Hematopoietic multipotent progenitor cell treated with erythropoietin and hydrocortisone succinate and interleukin-3 and kit ligand, for 6 days (in vitro differentiated cells): ENCODE measurements at places on chromosomes 5 and 9.

GRCh38 chr5:95711501-95712346, 19.4 kb upstream of the RHOBTB3 start:
- DNase-seq = no peak

- DNase-seq = no peak
These were observed 33.4 kb upstream of the TNFAIP8 start for GRCh38 chr5:119322312-119322947.

- DNase-seq = peak; percentile 77
These were observed 37.3 kb downstream of the STK10 start for GRCh38 chr5:172150514-172151425.

GRCh38 chr5:136890431-136891148, 525.2 kb upstream of the TRPC7 start:
- no peak for DNase-seq

GRCh38 chr5:133367071-133367786, 245.1 kb downstream of the FSTL4 start:
- DNase-seq = no peak

GRCh38 chr9:109912082-109912582, 132.1 kb downstream of the PALM2AKAP2 start:
- no peak for DNase-seq

- no peak for DNase-seq
These were observed 65.4 kb downstream of the DRD1 start for GRCh38 chr5:175378444-175379028.

DNA sequence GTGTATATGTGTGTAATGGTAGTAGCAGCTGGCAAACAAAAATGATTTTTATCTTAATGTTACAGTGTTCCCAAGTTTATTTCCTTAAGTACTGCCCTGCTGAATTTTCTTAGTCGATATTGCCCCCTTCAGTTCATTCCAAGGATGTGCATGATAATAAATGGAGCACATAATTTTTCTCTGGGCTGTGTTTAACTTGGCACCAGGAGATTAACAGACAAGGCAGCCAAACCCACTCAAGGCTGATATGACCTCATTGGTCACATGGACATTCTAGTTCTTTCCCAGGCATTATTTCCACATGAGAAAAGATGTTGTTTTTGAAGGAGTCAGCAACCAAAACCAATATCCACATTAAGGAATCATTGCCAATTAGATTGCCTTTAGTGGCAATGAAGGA, 61.8 kb downstream of the COX7C start:
- peak; percentile 73 for DNase-seq

DNA sequence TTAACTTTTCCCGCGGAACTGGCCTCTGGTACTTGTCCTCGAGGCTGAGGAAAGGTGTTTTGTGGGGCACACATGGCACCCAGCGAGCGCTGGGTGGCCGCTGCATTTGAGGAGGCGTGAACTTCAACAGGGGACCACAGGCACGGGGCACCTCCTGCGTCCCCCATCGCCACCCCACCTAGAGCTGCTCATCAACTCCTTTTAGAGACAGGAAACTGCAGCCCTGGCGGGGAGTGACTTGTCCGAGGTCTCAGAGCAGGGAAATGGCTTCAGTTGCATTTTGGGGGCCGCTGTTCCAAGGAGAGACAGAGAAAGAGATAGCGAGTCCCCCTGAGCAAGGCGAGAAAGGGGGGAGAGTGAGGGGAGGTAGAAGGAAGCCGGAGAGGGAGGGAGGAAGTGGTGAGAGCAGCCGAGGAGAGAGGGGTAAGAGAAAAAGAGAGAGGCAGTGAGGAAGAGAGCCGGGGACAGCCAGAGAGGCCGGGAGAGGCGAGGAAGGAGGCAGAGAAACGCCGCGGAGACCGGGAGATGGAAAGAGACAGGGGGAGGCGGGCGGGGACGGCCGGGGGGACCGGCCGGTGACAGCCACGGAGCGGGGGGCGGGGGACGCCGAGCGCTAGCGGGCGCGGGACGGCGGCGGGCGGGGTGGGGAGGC, 12.5 kb upstream of the LHX2 start:
- DNase-seq = no peak

- no peak for DNase-seq
These were observed 13.9 kb downstream of the STC2 start for GRCh38 chr5:173314166-173314952.

DNA sequence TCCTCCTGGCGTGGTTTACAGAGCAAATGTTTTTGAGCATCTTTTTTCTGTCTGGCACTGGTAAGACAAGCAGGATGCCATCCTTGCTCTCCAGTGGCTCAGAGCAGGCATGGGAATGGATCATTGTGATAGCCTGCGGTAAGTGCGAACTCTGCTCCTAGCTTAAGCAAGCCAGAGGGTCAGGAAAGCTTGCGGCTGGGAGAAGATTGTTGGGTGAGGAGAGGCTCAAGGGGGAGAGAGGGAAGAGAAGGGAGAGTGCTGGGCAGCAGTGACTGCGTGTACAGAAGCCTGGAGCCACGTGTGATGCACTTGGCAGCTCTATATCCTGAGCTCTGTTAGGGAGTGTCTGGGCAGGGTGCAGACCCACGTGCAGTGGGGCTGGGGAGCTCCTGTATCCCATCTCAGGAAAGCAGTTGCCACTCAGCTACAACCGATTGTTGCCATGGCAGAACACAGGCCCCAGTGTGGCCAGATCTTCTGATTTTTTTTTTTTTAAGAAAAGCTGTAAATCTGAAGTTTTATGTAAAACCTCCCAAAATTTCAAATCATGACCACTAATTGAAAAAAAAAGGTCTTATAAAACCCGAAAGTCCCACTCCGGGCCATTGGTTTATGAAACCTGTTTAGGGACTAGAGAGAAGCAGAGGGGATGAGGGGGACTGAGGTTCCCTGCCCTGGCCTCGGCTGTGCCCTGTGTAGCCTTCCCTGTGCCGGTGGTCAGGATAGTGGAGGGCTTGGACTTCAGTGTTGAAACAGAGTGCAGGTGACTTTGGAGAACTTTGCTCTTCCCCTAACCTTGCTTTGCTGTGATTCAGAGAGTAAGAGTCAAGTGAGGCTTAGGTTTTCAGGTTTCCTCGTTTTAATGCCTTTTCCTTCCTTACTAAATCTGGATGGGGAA, 67.3 kb downstream of the ZNF618 start:
- DNase-seq = no peak

DNA sequence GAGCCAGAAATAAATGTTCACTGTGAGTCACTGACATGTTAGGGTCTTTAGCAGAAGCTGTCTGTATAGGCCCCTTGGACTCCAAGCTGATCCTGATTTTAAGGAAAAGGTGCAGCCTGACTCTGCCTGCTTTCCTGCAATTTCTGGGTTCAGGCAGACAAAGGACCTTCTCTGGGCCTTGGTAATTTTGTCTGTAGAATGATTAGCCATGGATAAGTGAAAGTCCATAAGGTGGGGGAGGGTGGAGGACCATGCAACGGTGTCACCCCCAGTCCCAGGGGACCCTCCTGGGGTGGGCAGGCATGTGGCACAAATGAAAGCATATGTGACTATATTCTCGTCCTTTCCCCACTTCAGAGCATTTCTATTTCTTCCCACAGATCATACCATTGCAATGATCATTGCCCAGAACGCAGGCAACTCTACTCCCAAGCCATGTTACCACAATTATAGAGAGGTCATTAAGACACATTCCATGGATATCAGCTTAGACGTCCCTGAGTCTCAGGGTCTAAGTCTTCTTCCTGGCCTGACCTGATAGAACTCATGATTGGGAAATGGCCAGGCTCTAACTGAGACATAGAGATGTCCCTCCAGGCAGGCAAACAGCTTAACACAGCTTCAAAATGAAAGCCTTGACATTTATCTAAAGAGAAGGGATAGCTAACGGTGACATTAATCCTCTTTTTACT, 157.9 kb upstream of the ALDH1B1 start:
- no peak for DNase-seq

DNA sequence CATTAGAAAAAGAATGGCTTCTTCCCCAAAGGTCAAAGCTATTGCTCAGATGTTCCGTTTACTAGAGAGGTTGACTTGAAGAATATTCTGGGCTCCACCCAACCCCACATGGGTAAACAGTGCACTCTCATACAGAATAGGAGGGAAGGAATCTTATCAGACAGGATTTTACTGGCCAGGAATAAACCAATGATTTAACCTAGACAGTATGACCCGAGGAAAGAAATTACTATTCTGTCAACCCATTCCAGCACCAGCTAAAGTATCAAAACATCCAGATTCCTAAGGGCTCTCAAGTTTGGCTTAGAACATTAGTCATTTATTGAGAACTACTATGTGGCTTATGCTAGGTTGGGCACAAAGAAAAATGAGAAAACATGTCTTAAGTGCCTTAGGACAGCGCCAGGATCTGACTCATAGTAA, 493.6 kb upstream of the KLF4 start:
- no peak for DNase-seq

- no peak for DNase-seq
These were observed 9.6 kb downstream of the SHB start for GRCh38 chr9:38059233-38059936.

DNA sequence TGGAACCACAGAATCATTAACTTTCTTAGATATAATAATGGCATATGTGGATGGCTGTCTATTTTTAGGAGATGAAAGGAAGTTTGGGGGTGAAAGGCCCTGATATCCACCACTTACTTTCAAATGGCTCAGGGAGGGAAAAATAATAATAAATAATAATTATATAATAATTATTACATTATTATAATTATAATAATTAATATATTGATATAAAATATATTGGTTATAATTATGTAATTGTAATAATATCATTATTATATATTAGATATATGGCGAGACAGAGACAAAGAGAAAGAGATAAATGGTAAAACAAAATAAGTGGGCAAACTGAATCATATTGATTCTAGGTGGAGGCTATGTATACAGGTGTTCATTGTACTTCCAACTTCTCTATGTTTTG, 136.6 kb downstream of the GAPVD1 start:
- no peak for DNase-seq

DNA sequence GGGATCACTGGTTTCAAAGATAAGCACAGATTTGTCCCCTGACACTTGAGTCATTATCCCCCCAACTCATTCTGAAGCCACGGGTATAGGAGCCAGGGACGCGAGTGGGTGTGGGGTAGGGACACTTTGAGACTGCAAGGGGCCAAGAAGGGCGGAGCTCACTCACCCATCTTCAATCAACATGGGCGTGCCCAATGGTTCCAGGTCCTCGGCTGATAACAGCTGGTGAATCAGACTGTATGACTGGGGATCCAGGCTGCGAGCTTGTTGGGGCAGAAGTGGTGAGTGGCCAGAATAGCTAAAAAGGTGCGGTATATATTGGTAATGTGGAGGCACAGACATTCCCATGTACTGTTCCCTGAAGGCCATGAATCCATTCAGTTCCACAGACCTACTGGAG, 30.7 kb upstream of the NR5A1 start:
- DNase-seq = peak; percentile 77

- DNase-seq = no peak
These were observed 157.3 kb upstream of the DAPK1 start for GRCh38 chr9:87340391-87340790.

GRCh38 chr9:21995666-21996398, 1.2 kb downstream of the CDKN2B-AS1 start:
- peak; percentile 30 for DNase-seq

- no peak for DNase-seq
These were observed 144.9 kb upstream of the CDH6 start for GRCh38 chr5:31048282-31049270.

DNA sequence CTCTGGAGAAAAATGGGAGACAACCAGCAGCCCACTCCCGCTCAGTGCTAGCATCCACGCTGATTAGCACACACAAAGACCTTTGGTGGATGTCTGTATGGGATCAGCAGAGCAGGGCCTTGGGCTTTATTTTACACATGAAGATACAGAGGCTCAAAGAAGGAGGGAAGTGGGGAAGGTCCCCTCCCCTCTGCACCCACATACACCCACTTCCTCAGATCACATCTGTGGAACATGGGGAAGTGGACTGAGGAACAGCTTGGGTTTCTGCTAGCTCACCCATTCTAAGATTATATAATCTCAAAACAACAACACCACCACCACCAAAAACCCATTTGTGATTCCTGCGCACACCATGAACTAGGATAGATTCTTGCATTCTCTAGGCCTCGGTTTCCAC, 14.0 kb downstream of the GGTA1 start:
- peak; percentile 65 for DNase-seq

DNA sequence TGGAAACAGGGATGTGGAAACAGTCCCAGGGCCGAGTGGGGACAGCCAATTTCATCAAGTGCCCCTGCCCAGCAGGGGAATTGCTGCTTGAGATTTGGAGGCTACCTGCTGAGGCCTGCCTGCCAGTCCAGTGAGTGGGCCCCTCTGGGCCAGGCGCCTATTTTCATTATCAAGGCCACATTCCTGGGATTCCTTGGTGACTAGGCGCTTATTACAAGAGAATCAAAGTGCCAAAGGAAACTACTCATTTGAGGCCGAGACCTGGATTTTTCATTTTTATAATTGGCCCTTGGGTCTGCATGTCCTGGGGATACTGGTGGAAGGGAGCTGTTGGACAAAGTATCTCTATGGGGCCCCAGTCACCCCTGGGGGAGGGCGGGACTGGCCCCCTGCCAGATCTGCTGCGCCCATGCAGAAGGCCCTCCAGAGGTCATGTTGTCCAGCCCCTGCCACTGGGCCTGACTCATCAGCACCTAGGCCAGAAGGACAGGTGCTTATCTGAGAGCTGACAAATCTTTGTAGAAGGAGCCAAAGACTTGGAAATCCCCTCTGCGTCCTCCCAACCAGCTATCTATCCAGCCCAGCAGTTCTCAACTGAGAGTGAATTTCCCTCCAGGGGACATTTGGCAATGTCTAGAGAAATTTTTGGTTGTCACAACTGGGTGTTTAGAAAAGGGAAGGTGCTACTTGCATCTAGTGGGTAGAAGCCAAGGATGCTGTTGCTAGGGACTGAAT, 45.6 kb downstream of the FOXI1 start:
- peak; percentile 60 for DNase-seq

DNA sequence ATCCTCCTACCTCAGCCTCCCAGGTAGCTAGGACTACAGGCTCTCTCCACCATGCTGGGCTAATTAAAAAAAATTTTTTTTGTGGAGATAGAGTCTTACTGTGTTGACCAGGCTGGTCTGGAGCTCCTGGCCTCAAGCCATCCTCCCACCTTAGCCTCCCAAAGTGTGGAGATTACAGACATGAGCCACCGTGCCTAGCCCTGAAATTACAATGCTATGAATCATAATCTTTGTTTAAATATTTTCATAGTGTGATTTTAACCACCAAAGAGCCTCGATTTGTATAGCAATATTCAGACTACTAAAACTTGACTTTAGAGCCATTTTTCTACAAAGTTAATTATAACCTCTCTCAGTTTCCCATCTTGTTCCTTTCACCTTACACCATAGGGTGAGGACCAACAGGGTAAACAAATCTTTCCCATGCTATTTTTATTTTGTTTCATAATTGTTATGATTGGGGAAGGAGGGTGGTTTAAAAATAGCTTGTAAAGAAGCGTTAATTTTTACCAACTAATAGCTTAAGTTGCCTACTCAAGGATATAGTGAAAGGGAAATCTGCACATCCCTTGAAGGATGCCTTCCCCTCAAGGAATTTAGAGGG, 32.7 kb downstream of the UBE2D2 start:
- no peak for DNase-seq

- DNase-seq = no peak
These were observed 58.0 kb upstream of the UBAC1 start for GRCh38 chr9:136019041-136019680.

GRCh38 chr5:57727591-57727990, 245.0 kb upstream of the ACTBL2 start:
- DNase-seq = no peak

- no peak for DNase-seq
These were observed 77.2 kb upstream of the KLF9 start for GRCh38 chr9:70491426-70492318.
